ENCODE measurements at places on chromosomes 12 and 14.

DNA sequence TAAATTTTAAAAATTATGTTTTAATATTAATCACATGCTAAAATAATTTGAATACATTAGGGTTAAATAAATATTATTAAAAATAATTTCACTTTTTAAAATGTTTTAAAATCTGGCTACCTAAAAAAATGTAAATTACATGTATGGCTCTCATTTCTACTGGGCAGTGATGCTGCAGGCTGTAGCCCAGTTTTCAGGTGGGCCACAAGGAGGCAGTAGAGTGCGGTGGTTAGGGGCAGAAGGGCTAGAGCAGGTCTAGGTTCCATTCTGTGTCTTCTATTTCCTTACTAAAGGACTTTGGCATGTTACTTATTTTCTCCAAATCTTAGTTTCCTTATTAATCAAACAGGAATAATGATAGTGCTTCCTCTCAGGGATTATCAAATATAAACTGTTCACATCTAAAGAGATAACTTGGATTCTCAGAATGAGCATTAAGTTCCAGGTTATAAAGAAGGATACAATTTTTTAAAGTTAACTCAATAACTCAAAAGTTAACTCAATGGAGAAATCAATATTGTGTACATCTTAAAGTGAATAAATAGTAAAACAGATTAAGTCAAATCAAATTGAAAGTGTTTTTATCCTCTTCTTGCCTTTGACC, 54.9 kb upstream of the OVCH1 start:
- DNase-seq: peak; percentile 48

GRCh38 chr12:22406627-22407026, 72.1 kb upstream of the ST8SIA1 start:
- DNase-seq: no peak

- DNase-seq: no peak
Measured at GRCh38 chr14:60324837-60325236, 75.8 kb downstream of the PPM1A start.

DNA sequence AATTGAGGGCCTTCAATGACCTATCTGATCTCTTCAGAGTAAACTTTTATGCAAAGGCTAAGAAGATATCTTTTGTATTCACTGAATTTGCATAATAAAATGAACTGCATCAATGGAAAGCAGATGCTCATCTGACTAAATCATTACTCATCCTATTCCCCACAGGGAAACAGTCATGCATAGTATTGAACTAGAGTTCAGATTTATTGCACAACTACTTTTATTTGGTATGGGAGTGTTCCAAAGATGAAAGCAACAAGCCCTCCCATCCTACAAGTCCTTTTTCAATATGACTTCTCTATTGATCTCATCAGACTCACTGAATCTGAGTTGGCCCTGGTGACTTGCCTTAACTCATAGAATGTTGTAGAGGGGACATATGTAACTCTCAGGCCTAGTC, 159.8 kb downstream of the KITLG start:
- no peak for DNase-seq

DNA sequence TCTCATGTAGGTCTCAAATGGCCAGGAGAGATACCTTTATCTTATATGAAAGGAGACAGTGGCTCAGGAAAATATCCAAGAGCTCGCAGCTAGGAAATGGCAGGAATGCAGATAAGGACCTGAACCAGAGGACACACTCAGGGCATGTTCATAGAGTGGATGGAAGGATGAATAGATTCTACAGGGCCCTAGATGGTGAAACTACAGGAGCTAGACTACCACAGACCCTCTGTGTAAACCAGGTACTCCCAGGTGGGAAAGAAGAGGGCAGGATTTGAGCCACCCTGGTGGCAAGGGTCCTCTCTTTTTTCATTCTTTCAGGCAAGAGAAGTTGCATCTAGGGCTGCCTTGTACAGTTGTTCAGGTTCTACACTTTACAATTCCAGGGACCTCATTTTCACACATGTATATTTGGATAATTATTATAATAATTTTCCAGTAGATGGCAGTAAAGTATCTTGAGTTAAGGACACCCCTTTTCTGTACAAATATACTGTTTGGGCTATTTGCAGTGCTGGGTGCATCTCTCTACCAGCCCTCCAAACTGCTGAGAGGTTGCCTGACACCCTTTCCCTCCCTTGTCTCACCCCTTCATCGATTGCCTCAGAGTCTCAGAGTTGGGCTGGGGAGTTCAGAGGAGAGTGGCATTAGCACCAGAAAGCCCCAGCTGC, 10.5 kb upstream of the ZDHHC22 start:
- DNase-seq: peak; percentile 64
